ENCODE measurements at places on chromosomes 6 and 20. TPM values are rescaled to one million over a fixed set of nuclear protein-coding genes. Genes with fewer than 3 reads are reported as not detected.

The TFAP2D gene
- total RNA-seq = not detected

The CEP85L gene
- total RNA-seq = 13.3 TPM

The MRAP2 gene
- 104 TPM for total RNA-seq

The SLC16A10 gene
- total RNA-seq = 24.4 TPM

The SLPI gene
- total RNA-seq = 56.0 TPM

The GPR6 gene
- not detected for total RNA-seq

The PAK5 gene
- not detected for total RNA-seq

The ID1 gene
- total RNA-seq = 944 TPM

The ZBTB9 gene
- total RNA-seq = 7.1 TPM

The KIAA1586 gene
- total RNA-seq = 11.2 TPM

The SLC22A1 gene
- total RNA-seq = 1.2 TPM

The GSTA3 gene
- not detected for total RNA-seq

The SDCBP2 gene
- total RNA-seq = 4.1 TPM

The LTB gene
- not detected for total RNA-seq

The RAD21L1 gene
- not detected for total RNA-seq

The NMBR gene
- total RNA-seq = not detected

The TNFRSF6B gene
- total RNA-seq = 32.9 TPM

The FRK gene
- 20.0 TPM for total RNA-seq

The RAET1G gene
- not detected for total RNA-seq

The FILIP1 gene
- total RNA-seq = 23.4 TPM

The MYB gene
- total RNA-seq = not detected

The ENPP3 gene
- total RNA-seq = 0.49 TPM

The SYNDIG1 gene
- 5.4 TPM for total RNA-seq

The PSMA7 gene
- 185 TPM for total RNA-seq
